ENCODE measurements at places on chromosomes 12 and 14. TPM values are rescaled to one million over a fixed set of nuclear protein-coding genes. Genes with fewer than 3 reads are reported as not detected.

The TMEM132C gene
- not detected for total RNA-seq

The RPL10L gene
- not detected for total RNA-seq

The ESR2 gene
- 0.04 TPM for total RNA-seq

The FAM181A gene
- 1.1 TPM for total RNA-seq

The SDSL gene
- 1.2 TPM for total RNA-seq

The CIDEB gene
- total RNA-seq, result 35.8 TPM

The TOMM20L gene
- total RNA-seq, result not detected

The TAS2R7 gene
- total RNA-seq, result not detected

The RNASE7 gene
- total RNA-seq, result not detected

DNA sequence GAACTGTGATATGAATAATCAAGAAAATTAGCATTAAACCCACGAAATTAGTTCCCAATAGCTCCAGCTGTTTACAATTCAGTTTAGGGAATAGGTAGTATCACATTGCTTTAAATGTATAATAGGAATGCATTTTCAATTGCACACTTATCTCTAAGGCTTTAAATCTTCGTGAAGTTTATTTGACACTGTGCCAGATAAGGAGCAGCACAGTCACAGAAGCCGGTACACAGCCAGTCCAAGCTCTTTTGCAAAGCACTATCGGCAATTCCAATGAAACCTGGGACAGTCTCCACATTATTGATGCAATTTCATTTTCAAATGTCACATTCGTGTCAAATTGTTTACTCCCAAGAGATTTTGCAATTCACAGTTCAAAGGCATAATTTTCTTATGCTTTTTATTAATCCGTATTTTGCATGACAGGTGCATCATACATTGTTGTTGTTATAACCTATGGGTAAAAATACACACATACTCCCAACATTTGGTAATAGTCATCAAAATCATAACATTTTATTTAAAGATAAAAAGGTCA is 602.8 kb downstream of the RPS29 start:
- DNase-seq, result no peak

DNA sequence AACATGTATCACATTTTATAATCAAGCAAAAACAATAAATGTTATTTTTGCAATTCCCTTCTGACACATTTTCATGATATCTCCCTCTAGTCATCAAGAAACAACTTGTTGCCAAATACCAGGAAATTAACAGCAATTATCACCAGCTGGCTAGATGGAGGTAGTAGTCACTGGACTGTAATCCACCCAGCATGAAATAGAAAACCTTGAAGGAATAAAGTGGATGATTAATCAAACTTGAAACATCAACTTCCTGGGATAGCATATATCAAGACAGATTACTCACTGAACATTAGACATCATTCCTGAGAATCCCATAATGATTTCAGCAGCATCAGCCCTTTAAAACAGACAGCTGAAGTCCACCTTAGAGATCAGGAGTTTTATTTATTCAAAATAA is 259.0 kb downstream of the CCDC59 start:
- DNase-seq, result no peak

DNA sequence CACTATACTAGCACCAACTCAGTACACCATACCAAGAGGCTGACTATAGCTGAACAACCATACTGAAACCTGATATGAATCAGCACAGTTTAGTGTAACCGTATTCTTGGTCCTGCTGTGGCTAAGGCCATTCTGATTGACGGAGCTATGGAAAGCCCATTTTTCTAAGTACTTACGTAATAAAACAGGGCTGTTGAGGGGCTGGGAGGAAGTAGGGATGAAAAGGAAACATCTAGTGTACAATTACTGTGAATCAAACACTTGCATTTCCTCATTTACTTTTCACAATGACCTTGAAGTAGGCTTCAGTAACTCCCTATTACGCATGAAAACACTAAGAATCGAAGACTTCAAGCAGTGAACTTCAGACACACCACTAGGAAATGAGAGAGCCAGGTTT is 198.2 kb downstream of the BTG1 start:
- DNase-seq, result no peak

DNA sequence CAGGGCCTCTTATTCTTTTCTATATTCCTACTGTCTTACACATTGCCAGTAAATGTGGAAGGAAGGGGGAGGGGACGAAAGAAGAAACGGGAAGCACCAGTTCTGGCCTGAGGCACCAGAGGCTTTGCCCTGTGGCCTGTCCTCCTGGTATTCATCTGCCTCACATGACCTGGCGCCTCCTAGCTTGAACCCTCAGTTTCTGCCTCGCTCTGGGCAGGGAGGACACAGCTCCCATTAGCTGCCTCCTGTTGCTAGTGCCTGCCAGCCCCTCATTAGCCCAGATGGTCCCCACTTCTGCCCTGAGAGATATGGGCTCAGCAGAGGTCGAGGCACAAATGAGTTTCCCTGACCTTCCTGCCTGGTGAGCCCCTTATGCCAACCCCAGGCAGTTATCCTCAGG is 3.0 kb upstream of the PLEKHG6 start:
- no peak for DNase-seq

DNA sequence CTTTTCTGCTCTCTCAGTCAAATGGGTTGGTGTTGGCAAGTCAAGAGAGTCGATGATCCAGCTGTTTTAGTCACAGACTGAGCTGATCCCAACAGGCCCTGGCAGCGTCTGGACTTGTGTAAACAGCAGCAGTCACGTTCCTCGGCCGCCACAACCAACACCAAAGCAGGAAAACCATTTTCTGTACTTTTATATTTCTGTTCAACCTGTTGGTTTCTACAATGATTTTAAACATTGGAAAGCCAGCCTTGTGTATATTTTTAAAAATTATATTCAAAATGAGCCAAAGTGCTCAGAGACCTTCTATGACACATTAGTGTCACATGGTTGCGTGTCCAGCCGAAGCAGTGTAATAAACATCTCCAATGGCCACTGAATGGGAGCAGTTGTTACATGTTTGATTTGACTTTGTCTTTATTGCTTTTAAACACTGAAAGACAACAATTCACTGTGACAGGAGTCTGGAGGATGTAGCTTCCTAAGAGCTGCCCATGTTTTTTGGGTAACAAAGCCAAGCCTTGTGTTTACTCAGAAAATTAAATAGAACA is 5.9 kb upstream of the SIVA1 start:
- DNase-seq, result no peak

DNA sequence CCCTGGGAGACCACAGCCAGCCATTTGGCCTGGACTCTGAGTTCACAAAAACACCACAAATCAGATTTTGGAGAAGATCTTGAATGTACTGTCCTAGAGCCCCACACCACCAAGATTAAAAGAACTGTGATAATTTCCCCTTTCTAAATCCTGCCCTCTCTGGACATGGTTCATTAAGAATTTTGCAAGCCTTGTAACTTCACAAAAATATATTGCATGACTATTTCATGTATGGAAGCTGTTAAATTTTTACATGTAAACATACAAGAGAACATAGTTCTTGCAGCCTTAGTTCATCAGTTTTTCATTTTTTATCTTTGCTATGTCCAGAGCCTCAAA is 97.0 kb downstream of the SCARB1 start:
- no peak for DNase-seq

- DNase-seq, result no peak
Measured at GRCh38 chr12:53568809-53569557, 57.2 kb downstream of the ATF7 start.

- DNase-seq, result no peak
Measured at GRCh38 chr14:99454246-99454645, 26.4 kb downstream of the SETD3 start.

DNA sequence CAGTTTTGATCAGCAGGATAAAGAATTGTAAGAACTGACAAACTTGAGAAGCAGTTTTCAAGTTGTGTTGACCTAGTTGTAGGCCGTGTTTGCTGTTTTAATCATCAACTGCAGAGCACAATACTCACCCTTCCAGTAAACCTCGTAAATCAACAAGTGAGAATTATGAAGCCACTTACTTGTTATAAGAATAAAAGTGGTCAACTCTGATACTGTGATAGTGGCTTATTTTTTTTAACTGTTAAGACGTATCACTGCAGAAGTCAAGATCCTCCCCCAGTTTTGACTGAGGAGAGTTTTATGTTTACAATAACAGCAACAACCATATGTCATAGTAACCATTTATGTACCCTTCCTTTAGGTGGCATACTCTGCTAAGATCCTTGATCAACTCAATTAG is 100.8 kb upstream of the DACT1 start:
- DNase-seq, result no peak

DNA sequence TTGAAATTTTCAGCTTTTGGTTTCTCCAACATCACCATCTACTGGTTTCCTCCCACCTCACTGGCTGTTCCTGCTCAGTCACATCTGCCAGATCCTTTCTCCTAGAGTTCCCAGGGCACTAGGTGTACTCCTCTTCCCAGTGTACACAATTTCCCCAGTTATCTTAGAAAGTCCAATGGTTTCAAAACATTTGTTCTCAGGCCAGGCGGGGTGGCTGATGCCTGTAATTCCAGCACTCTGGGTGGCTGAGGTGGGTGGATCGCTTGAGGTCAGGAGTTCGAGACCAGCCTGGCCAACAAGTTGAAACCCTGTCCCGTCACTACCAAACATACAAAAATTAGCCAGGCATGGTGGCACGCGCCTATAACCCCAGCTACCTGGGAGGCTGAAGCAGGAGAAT is 60.7 kb downstream of the SPPL3 start:
- DNase-seq, result no peak

DNA sequence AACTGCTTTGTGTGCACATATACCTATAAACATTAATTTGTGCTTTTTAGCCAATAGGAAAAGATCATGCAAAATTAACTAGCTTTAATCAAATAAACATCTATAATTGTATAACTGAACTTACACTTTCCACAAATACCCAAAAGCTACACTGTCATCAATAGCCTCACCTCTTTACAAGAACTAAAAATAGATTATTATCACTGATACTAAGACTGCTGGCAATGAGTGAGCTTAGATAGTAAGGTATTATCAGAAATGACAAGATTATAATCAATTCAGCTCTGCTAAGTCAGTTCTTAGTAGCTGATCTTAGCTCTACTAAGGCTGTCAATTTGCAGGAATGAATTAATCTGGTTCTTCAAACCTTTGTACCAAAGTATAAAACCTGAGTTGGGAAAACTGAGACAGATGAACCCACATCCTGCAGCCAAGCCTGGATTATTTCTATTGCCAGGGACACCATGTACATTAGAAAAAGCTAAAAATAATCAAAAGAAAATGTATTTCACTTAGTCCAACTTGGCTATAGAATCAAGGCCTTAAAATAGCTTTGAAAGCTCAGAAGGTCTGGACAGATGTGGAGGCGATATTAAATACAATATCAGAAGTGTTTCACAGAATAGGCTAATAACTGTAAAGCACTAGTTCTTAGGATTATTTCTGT is 5.2 kb downstream of the FKBP3 start:
- no peak for DNase-seq

DNA sequence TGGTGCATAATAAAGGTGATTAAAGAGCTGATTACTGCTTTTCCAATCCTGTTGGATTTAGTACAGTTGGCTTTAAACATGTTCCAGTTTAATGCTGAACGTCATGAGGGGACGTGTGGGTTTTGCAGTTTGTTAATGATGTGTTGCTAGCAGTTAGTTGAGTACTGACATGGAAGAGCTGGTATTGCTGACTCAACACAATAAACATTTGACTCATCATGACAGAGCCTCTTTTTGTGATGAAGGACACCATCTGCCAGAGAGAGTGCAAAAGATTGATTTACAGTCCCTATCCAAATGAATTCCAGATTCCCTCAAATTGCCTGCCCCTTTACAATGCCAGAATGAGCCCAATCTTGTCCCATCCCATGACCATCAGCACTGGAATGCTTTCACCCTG is 346.2 kb upstream of the PRICKLE1 start:
- DNase-seq, result no peak

DNA sequence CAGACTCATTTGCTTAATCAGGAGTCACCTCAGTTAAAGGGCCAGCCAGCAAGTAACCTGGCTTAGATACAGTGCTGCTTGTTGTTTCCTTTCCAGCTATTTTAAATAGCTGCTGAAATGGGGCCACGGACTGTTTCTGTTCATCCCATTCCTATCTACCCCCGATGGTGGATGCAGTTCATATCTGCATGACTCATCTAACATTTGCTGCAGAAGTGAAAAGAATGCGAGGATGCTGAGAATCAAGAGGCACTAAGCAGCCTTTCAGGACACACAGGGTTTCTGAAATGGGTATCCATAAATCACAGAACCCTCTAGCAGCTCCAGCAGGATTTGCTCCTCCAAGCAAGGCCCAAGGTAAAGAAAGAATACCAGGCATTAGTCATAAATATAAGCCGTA is 60.2 kb upstream of the RTRAF start:
- DNase-seq, result no peak

- DNase-seq, result no peak
Measured at GRCh38 chr12:103046154-103046553, 88.7 kb downstream of the ASCL1 start.

- no peak for DNase-seq
Measured at GRCh38 chr12:50032515-50032853, 7.2 kb upstream of the RACGAP1 start.

DNA sequence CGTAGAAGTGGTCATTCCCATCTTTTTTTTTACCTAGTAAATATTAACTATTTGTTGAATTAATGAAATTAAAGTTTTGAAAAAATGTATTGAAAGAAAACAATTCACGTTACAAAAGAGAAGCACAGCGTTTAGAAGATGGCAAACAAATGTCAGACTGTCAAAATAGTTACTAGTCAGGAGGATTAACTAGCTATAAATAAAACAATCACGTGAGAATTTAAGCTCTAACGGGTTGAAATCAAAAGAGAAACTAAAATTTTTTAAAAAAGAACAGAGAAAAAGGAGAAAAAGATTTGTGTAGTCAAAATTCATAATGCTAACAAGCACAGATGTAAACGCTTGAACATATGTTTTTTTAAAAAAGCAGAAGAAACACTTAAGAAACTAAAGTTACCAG is 26.4 kb downstream of the DDHD1 start:
- DNase-seq, result no peak

GRCh38 chr12:26810330-26810729 is 22.7 kb downstream of the ITPR2 start:
- DNase-seq, result no peak

GRCh38 chr14:85276979-85277228 is 253.0 kb upstream of the FLRT2 start:
- no peak for DNase-seq

GRCh38 chr12:53467082-53467481 is 15.2 kb downstream of the PCBP2 start:
- no peak for DNase-seq
